ENCODE measurements at places on chromosomes 7 and 10.
A peak's percentile ranks its signal among the peaks of the same experiment; 100 is the strongest.

DNA sequence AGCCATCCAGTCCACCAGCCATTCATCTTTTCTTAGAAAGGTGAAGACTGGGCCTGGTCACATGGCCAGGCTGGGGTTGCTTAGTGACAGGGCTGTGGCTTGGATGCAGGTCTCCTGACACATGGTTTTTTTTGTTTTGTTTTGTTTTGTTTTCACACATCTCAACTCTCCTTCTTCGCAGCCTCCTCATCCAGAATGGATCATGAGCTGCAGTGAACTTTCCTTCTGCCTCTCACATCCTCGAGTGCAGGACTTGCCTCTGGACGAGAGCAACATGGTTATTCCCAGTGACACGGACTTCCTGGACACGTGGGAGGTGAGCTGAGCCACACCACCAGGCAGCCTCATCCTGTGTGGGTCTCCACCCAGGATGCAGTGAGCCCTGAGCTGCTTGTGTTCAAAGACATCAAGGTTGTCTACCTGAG lies 9.5 kb downstream of the AKR1E2 start:
- no peak for DNase-seq

DNA sequence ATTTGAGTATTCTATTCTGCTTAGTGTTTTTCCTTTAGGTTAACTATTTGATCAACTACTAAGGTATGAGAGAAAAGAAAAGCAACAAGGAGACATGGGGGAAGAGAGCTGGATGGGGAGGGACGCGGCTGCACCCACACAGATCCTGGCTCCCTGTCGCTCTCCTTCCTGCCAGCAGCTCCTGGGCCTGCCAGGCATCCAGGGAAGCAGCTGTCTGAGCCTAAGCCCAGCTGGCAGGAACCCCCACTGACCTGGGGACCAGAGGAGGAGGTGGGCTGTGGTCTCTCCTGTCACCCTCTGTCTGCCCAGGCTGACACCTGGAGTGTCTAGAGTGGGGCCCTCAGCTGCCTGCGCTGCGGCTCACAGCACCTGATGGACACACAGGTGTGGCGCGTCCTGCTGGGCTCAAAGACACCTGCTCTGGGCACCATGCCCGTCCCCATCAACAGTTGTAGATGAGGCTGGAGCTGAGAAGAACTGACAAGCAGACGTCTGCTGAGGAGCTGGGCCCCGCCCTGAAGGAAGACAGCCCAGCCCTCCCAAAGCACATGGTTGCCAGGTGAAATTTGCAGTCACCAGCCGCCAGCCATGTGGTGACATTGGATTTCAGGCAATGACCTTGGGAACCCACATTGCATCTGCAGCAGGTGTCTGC lies 207.9 kb downstream of the PLXNA4 start:
- DNase-seq, result no peak

- DNase-seq, result no peak
Measured at GRCh38 chr10:78648256-78648860, 420.4 kb upstream of the ZMIZ1 start.

DNA sequence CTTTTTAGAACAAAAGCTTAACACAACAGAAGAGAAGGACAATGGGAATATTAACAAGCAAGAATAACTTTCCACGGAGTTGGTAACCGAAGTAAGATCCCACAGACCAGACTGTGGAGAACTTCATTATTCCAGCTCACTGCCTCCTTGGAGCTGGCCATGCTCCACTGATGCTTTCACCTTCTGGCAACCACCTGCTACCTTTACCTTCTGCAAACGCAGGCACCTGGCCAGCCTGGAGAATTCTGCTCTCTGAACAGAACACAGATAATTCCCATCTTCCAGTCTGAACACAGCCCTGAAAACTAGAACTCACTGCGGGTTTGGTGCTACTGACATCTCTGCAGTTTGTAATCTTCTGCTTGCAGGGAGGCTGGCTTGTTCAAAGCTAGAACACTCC lies 66.5 kb downstream of the JAZF1 start:
- no peak for DNase-seq

GRCh38 chr10:5760515-5760914 lies 52.7 kb downstream of the GDI2 start:
- no peak for DNase-seq

GRCh38 chr10:43427166-43427825 lies 9.6 kb upstream of the ZNF487 start:
- DNase-seq, result no peak

DNA sequence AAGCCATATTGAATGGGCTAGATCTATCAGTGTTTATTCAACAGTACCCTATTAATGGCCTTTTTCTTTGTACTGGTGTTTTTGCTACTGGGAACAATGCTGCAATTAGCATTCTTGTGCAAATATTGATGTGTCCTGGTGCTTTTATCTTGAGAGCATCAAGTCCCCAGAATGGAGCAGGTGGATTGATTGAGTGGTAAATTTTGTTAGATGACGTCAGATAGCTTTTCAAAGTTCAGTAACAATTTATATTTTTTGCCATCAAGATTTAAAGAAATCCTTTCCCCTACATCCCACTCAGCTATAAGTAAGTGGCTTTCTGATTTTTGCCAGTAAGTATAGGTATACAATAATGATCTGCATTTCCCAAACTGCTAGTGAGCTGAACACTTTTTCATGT lies 63.4 kb upstream of the SYPL1 start:
- no peak for DNase-seq

GRCh38 chr7:45898222-45898621 lies 9.9 kb downstream of the IGFBP1 start:
- DNase-seq, result no peak

DNA sequence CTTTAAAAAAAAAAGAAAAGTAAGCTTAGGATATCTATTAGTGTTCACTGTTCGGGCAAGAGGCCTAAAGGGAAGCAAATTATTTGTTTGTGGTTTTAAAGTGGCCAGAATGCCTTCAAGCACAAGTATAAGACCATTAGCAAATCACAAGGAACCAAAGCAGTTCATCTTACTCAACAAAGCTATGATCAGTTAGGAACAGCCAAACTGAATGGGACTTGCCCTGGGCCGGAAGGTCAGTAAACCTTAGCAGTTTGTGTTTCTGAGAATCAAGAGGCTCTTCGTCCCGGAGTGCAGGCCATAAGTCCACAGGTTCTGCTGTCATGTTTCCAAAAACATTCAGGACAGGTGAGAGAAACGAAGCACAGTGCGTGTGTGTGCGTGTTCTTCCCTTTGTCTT lies 4.5 kb downstream of the FBXW4 start:
- DNase-seq, result no peak

GRCh38 chr10:109071539-109071938 lies 851.8 kb downstream of the XPNPEP1 start:
- DNase-seq, result no peak

- no peak for DNase-seq
Measured at GRCh38 chr10:25682203-25682851, 251.7 kb upstream of the MYO3A start.

DNA sequence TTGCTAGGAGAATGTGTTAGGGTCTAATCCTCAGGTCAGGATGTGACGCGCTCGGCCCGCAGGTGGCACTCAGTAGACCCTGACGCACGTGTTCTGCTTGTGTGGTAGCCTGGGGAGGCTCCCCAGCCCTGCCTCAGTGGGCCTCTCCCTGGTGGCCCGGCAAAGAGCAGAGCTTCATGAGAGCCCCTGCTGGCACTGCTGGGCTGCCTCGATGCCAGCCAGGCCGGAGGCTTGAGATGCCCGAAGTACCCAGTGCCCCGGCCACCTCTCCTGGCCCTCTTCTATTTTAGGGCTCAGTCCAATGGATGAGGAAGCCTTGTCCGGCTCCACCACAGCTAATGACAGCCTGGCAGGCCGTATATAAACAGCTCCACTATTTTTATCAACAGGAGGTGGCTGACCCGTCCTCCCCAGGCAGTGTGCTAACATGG lies 42.0 kb downstream of the PRF1 start:
- no peak for DNase-seq

DNA sequence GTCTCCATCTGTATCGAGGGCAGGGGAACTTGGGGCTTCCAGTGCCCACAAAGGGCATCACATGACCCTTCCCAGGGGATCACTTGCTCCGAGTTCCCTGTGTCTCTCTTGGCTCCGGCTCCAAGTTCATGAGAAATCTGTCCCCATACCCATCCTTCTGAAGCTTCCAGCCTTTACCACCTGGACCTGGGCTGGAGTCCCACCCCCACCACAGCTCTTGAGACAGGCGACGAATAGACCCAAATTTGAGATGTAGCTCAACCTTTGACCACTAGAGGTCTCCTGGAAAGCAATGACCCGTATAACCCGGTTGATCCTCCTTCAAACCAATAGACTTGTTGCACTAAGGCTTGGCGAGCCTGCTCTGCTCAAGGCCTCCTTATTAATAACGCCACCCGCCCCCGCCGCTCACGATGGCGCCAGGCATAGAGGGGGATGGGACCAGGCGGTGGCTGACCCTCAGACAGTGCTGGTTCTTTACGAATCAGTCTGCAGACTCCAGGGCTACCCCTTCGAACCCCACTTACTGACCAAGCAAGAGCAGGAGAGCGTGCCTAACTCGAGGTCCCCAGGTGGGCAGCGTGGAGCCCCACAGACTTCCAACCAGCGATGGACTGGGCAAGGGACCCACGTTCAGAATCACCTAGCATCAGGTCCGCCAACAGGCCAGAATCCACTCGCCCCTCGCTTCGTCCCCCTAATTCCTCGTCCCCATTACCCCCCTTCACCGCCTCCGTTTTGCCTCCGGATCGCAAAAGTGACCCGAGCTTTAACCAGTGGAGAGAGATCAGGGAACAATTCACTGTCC lies 4.4 kb upstream of the ARID5B start:
- peak; percentile 94 for DNase-seq

GRCh38 chr7:69699931-69700330 lies 101.7 kb downstream of the AUTS2 start:
- no peak for DNase-seq

DNA sequence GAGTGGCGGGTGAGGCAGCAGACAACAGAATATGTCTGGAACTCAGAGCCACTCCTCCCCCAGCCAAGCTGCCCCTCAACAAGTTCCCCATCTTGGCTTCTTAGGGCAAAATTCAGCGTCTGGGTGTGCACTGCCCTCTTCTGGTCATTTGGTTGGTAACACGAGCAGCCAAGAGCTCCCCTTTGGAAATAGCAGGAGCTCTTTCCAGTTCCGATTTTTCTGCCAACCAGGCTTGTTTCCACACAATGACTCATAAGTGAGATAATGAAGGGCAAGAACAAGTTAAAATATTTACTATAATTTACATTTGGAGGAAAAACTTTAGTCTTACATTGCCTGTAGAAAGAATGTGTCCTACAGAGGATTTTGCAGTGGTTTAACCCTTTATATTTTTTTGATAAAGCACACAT lies 70.5 kb downstream of the ADCYAP1R1 start:
- DNase-seq, result peak; percentile 55

- DNase-seq, result no peak
Measured at GRCh38 chr7:133233142-133233541, 19.7 kb upstream of the EXOC4 start.

DNA sequence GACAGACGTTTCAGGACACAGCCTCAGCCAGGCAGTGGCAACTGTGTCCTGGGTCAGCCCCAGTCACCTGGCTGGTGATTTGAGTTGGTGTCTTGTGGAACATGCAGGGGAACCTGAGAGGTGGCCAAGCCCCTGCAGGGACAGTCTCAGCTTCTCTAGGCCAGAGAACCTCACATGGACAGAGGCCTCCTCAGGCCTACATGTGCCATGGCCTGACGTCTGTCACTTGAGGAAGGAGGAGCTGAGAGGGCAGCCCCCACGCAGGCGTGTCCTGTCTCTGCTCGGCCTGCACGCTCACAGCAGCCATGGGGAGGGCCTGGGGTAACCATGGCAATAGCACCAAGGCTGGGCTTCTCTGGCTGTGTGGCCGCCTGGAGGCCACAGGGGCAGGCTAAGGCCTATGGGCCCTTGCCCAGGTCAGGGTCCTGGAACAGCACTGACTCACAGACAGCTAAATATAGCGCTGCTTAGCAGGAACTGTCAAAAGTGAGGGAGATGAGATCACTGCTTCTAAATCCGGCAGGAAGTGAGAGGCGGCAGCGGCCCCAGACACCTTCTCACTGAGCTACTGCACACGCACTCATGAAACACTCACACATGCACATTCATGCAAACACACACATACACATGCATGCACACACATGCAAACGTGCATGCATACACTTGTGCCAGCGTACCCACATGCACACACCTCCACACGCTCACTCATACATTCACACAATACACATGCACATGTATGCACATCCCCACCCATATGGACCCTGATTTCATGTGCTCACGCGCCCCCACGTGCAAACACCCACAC lies 57.0 kb downstream of the YKT6 start:
- DNase-seq, result peak; percentile 28

- DNase-seq, result no peak
Measured at GRCh38 chr10:93267521-93267920, 193.8 kb downstream of the CYP26A1 start.

- no peak for DNase-seq
Measured at GRCh38 chr10:24255115-24255880, 46.4 kb downstream of the KIAA1217 start.

DNA sequence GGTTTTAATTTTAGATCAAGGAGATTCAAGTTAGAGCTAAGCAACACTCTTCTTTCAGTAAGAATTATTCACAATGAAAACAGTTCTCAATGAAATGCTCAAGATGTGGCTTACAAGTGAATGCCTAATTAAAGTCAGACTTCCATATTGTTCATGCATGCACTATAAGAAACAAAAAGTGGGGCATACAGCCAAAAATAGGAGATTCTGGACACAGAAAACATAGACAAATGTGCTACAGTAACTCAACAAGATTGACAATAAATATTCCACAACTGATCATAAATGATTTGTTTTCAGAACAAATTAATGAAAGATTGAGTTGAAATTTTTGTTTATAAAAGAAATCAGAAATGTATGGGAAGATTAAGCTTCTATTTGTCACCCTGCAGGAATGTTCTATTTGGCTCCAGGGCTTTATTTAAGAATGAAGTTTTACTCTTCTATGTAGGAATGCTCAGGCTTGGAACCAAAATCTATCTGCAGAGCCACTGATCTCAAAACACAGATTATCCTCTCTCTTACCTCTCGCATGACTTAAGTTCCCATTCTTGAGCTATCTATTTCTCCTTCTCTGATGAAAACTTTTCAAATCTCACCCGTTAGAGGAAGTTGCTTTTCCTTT lies 89.0 kb upstream of the PIP4K2A start:
- DNase-seq, result no peak

DNA sequence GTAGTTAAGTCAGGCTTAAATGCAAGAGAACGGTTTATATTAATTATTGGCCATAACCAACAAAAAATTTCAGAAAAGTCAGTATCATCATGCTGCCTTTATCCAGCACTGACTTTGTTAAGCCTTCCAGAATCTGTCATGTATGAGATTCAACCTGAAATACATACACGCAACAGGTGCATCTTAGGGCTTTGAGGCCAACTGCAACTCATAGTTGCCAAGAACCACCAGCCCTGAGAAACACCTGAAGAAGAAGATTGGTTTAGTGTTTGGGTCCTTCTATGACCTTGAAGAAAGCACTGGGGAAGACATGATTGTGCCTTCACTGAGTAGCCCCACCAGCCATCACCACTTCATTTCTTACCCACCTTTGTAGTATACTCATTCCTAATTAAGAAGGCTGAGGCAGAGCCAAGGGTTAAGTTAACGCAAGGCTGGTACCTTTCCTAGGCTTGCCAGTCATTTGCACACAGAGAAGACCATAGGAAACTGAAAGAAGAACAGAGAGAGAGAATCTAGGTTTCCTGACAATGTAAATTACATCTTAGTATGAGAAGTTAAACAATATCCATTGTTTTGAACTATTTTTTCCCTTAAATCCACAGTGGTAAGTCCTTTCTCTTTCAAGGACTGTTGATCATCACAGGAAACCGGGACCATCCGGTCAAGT lies 200.1 kb upstream of the PRKCQ start:
- no peak for DNase-seq

GRCh38 chr10:78600740-78601139 lies 468.0 kb upstream of the ZMIZ1 start:
- DNase-seq, result no peak

GRCh38 chr7:98133181-98133580 lies 26.5 kb downstream of the LMTK2 start:
- peak; percentile 91 for DNase-seq
